ENCODE measurements at places on chromosomes 3 and 15.

- DNase-seq = no peak
These were observed 54.8 kb downstream of the SLC7A14 start for GRCh38 chr3:170531054-170531453.

- DNase-seq = no peak
These were observed 102.0 kb upstream of the CHMP2B start for GRCh38 chr3:87125116-87125515.

GRCh38 chr3:78087134-78087533 is 1047.2 kb downstream of the ROBO2 start:
- DNase-seq = no peak

DNA sequence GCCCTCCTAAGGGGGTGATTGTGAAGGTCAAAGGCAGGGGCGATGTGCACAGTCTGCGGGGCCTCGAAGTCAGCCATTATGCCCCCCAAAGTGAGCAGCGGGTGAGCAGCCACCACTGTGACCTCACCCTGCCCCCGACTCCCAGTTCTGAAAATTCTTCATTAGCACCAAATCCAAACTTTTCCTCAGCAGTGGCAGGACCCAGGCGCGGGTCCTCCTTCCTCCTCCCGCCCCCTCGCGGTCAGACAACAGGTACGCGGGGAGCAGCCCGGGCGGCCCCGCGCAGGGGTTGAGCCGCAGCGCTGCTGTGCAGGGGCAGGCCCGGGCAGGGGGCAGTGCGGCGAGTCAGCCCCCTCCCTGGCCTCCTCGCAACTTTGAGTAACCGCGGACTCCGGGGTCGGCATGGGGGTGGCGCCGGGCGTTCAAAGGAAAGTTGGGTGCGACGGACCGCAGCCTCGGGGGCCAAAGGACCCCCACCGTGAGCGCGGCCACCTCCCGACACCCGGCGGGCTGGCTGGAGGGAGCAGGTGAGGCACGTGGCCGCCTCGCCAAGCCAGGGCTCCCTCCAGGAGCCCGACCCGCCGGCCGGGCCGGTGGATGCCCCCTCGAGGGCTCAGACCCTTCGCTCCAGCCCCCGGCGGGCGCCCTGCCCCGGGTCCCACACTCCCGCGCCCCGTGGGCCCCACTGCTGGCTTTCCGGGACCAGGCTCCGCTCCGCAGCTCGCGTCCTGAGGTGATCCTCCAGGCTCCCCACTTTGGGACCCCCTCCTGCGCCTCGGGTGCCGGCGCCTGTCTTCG is 49.4 kb upstream of the CCDC174 start:
- no peak for DNase-seq

DNA sequence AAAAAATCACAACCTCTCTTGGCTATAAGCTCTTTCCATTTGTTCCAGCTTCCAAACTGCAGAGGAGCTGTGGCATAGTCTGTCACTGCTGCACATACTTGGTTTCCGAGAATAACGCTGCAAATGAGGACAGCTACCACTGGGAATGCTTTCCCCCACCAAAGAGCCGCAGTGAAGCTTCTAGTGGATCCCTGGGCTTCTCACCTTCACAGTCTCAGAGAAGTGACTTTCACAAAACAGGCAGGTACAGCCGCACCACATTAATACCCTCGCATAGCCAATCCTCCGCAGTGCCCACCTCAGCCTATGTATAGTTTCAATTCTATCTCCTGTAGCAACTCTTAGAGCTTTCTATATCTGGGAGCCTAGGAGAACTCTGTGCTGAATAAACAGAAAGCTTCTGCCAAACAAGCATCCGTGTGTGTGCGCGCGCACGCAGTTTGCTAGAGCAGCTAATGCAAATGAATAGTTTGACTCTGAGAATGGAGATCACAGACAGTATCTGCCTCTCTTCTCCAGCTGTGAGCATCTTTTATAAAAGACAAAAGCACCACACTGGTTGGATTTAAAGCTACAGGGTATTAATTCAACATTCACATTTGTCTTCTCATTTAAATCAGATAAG is 81.9 kb upstream of the PLXND1 start:
- no peak for DNase-seq

- no peak for DNase-seq
These were observed 42.0 kb downstream of the SEMA5B start for GRCh38 chr3:122985539-122985938.

GRCh38 chr3:77873598-77873997 is 833.7 kb downstream of the ROBO2 start:
- no peak for DNase-seq

GRCh38 chr3:72187131-72187530 is 402.2 kb upstream of the PROK2 start:
- no peak for DNase-seq

GRCh38 chr15:40739854-40740253 is 15.2 kb downstream of the RMDN3 start:
- DNase-seq = no peak

GRCh38 chr3:171365489-171365888 is 94.7 kb downstream of the TNIK start:
- DNase-seq = no peak

- DNase-seq = no peak
These were observed 42.5 kb upstream of the DYNC1LI1 start for GRCh38 chr3:32613183-32613582.

All from stimulated activated CD8-positive, alpha-beta memory T cell treated with anti-CD3 and anti-CD28 coated beads, Interleukin-4, amount 100 ng/mL, for 1 hour (primary cell).